Activated CD4-positive, CD25-positive, alpha-beta regulatory T cell treated with anti-CD3 and anti-CD28 coated beads, Interleukin-2, amount 50 U/mL, for 24 hours (primary cell): ENCODE measurements at places on chromosomes 5 and 9.

DNA sequence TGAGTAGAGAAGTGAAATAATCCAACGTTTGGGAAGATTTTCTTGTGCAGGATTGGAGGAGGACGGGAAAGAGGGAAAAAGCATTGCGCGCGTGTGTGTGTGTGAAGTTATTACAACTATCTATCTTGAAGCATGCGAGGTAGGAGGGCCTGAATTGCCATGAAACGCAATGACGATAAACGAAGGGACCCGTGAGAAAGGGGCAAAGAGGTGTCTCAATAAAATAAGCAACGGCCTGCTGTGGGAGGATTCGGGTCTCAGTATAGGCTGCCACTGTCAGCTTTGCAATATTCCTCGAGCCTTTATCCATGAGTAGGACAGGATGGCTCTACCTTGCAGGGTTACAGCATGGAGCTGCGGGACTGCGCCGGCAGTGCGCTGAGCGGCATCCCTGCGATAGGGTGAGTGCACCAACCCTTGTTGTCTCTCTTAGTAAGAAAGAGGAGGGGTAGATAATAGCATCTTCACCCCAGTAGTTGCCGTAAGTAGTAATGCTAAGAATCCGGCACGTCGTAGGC, 631 bp upstream of the RCL1 start:
- peak; percentile 22 for ATAC-seq

GRCh38 chr9:130407916-130408663, 36.7 kb upstream of the ASS1 start:
- no peak for ATAC-seq

- ATAC-seq: peak; percentile 99
Observed at GRCh38 chr5:91162534-91163381, 220.4 kb downstream of the ARRDC3 start.

GRCh38 chr5:164355267-164355830, 849.9 kb downstream of the MAT2B start:
- no peak for ATAC-seq

- no peak for ATAC-seq
Observed at GRCh38 chr9:129121483-129121882, 10.3 kb downstream of the PTPA start.

DNA sequence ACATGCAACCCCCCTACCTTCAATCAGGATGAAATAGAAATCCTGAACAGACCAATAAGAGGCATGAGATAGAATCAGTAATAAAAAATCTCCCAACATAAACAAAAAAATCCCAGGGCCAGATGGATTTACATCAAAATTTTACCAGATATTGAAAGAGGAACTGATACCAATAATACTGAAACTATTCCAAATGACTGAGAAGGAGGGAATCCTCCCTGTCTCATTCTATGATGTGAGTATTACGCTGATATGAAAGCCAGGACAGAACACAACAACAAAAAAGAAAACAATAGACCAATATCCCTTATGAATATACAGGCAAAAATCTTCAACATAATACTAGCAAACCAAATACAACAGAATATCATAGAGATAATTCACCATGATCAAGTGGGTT, 109.0 kb upstream of the SMC2 start:
- ATAC-seq: no peak

DNA sequence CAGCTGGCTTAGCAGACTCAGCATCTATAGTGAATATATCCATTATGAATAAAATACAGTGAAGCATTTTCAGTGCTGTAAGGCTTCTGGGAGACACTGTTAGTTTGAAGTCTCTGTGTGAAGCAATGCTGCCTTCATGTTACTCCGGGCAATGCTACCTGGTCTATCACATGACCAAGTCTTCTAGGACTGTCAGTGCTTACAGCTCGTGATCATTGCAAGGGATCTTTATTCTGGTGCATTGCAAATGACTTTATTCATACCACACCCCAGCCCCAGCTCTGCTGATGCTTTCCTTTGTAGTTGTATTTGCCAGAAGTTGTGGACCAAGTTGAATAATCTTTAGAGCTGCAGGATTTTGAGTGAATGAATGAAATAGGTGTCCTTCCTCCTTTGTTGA, 21.9 kb upstream of the NDFIP1 start:
- no peak for ATAC-seq

DNA sequence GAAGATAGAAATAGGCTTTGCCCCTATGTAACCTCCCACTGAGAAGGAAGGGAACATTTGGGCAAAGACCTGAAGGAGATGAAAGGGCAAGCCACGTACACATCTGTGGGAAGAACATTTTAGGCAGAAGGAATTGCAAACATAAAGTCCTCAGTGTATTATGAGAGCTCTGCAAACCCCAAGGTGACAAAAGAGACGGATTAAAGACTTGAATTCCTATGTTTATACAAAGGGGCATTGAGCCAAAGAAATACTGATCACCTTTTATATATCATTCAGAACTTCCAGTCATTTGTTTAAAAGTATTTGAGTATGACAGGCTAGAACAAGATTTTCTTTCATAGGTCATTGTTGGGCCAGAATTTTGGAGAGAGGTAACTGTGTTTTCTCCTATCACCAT, 90.2 kb upstream of the ATG10 start:
- ATAC-seq: no peak

- ATAC-seq: no peak
Observed at GRCh38 chr5:122301016-122301415, 11.0 kb upstream of the SNCAIP start.

GRCh38 chr5:107285772-107286171, 385.0 kb downstream of the EFNA5 start:
- peak; percentile 15 for ATAC-seq

DNA sequence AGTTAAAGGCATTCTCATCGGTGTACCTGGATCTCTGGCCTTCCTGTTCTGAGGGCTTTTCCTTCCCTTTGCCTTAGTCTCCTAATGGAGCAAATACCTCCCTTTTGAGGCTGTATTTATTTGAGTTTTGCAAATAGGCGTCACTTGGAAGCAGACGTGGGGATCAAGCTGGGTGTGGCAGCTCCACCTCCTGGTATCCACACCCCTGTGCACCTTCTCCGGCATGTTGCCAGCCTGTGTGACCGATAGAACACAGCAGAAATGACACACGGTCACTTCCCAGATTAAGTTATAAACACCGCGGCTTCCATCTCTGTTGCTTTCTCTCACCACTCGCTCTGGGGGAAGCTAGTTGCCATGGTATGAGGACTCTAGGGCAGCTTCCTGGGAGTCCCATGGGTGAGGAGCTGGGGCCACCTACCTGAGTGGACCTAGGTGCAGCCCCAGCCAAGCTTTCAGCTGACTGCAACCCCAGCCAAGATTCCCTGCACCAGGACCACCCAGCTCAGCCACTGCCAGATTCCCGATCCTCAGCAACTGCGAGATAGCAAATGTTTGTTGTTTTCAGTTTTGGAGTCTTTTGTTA, 214.4 kb upstream of the MVB12B start:
- ATAC-seq: no peak

GRCh38 chr9:25935188-25935587, 256.9 kb upstream of the TUSC1 start:
- ATAC-seq: no peak

- ATAC-seq: no peak
Observed at GRCh38 chr9:92890761-92891160, 12.9 kb upstream of the ZNF484 start.

DNA sequence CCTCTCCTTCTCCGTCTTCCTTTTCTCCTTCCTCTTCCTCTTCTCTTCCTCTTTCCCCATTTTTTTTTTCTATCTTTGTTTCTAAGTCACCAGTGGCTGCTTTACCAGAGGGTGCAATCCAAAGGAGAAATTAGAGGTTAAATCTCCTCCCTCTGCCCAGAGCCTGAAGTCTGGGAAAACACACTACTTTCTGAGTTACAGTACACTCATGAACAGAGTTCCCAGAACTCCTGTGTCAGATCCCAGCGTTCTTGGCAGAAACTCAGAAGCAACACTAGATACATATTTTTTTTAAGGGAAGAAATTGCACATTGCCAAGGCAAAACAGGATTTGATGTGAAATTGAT, 189.0 kb downstream of the SNCAIP start:
- no peak for ATAC-seq

DNA sequence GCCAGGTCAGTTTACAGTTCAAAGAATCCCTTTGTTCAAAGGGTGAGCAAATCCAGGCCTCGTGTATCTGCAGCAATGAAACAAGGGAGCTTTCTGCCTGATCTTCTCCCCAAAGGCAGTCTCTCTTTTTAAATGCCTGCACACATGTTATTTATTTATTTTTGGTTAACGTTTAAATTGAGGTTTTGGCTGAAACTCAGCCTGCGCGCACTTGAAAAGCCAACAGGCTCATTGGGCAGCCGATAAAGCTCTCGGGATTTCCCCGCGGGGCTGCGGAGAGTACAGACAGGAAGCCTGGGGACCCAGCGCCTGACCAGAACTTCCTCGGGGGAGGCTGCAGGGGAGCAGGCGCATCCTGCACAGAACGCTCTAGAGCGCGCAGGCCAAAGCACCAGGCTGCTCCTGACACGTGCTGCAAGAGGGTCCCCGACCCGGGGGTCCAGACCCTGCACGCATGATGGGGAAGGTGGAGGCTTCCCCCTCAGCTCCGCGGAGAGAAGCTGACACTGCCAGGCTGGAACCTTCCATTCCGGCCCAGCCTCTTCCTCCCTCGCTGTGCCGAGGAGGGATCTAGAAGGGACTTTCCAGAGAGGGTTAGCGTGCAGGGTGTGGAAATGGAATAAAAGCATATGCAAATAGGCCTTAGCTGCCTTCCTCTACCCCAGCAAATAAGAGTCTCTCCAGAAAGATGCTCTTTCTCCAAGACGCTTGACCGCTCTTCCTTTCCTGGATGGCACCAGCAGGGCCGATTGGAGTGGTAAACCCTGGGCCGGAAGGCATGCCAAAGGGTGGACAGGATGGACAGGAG, 46.1 kb downstream of the PTTG1 start:
- peak; percentile 81 for ATAC-seq

GRCh38 chr9:90009447-90009846, 404.6 kb downstream of the GADD45G start:
- ATAC-seq: no peak

- no peak for ATAC-seq
Observed at GRCh38 chr5:129400395-129400983, 59.6 kb upstream of the ADAMTS19 start.

DNA sequence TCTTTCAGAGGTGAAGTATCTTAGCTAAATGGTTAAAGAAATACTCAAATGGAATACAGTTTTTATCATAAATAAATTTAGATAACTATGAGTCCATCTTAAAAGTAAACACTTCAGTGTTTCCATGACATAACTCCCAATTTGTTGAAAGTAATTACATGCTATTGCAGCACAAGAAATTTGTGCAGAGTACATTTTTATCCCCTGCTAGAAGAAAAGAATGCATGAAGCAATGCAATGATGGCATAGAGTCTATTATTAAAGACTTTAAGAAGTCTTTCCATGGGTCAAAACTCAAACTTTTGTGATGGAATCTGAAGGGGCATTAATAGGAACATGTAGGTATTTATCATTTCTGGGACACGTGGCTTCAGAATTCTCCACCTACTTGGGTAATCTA, 106.6 kb upstream of the DPYSL3 start:
- ATAC-seq: no peak

DNA sequence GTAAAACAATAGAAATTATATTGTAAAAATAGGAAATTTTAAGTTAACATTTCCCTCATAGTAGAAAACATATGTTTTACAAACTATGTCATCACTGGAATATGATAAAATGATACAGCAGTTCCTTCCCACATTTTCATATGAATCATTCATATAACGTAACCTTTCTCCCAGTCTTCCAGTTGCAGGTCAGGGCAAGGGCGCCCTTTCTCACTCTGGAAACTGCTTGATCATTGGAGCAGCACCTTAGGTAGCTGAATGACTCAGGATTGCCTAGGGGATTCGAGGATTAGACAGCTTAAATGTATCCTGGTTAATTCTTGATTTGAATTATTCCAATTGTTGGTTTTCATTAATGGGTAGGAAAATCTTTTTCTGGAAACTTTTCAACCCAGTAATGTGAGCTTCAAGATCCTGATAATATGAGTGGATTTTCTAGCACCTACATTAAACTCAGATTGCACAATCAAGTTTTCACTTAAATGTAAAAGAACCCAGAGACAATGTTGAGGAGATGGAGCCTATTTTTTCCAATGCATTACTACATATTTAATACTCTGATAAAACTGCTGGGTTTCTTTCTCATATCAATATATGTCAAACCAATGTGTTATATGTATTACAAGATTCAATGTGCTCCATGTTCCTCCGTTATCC, 32.6 kb upstream of the ANXA1 start:
- ATAC-seq: no peak

- ATAC-seq: no peak
Observed at GRCh38 chr9:92299116-92299515, 5.6 kb upstream of the IARS1 start.

DNA sequence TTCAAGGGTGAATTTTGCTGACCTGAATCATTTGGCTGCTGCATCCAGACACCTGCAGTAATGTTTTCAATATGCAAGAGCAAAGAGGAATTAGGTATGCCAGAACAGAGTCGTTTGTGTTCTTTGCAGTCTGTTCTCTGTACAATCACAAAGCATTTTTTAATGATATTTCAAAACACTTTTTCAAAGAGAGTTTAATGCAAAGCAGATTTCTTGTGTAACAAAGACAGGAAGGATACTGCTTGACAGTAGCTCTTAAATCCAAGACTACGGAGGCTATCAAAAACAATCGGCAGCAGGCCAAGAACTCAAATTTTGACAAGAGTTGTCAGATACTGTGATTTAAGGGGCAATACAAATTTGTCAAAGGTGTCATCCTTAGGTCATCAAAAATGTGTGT, 341.9 kb downstream of the GADD45G start:
- ATAC-seq: no peak

GRCh38 chr9:133403766-133404453, 13.9 kb downstream of the REXO4 start:
- peak; percentile 29 for ATAC-seq

- ATAC-seq: peak; percentile 73
Observed at GRCh38 chr9:89436963-89437625, 60.8 kb downstream of the SEMA4D start.

- no peak for ATAC-seq
Observed at GRCh38 chr5:132230871-132231270, 3.2 kb upstream of the P4HA2 start.

- no peak for ATAC-seq
Observed at GRCh38 chr9:118644066-118644465, 725.2 kb downstream of the BRINP1 start.

DNA sequence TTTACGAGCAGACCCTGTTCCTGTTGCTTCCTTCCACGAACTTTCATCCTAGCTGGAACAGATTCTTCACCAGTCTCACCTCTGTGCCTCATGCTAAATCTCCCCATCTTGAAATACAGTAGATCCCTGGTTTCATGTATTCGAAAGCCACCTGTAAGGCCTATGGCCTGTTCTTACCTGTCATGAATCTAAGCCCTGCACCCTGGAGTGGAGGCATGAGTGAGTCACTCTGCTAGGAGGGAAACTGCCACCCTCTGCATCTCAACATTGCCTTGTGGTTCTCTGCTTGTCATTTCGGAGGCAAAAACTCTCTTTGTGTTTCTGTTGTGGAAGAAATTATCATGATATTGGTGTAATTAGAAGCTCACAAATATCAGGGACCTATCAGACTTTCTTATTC, 320.0 kb downstream of the ENC1 start:
- no peak for ATAC-seq

GRCh38 chr5:180211761-180212035, 2.7 kb upstream of the RASGEF1C start:
- no peak for ATAC-seq
